Stimulated activated CD8-positive, alpha-beta memory T cell treated with anti-CD3 and anti-CD28 coated beads, Interleukin-15, amount 100 ng/mL, for 4 hours (primary cell): ENCODE measurements at places on chromosomes 5 and 9.

GRCh38 chr9:37056046-37056920 lies 22.2 kb upstream of the PAX5 start:
- DNase-seq, result no peak

DNA sequence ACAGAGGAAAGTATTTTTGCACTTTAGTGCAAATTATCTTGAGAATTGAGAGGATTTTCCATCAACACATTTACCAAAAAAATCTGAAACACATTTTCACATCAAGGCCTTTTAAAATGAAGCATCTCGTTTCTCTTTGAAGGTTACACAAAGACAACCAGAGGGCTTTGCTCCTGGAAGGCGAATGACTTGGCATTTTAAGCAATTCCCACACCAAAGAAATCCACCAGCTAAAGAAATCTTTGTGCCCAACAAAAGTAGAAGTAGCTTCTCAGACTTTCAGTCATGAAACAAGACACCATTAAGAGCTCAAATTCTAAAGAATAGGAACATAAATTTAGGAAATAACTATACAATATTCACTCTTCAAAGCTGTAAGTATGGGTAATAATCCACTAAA lies 59.9 kb downstream of the HABP4 start:
- DNase-seq, result no peak

- no peak for DNase-seq
These were observed 638.1 kb downstream of the ACTL7B start for GRCh38 chr9:108217431-108218349.

DNA sequence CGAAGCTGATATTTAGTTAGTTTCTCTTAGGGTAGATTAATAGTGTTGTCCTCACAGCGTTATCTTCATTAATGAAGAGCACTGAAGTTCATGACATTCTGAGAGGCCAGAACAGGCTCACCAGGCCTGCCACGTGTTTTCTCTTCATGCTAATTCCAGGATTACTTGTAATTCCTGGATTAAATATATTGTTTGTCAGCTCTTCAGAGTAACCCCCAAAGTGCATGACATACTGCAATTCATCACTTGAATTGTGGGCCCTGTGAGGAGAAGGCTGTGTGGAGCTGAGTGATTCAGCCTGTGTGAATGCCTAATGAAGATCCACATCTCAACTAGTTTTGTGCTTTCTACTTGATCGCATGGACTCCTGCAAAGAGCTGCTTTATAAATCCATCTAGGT lies 401.0 kb upstream of the ADAMTSL1 start:
- no peak for DNase-seq

- DNase-seq, result no peak
These were observed 14.3 kb upstream of the SLC22A5 start for GRCh38 chr5:132355140-132355765.

DNA sequence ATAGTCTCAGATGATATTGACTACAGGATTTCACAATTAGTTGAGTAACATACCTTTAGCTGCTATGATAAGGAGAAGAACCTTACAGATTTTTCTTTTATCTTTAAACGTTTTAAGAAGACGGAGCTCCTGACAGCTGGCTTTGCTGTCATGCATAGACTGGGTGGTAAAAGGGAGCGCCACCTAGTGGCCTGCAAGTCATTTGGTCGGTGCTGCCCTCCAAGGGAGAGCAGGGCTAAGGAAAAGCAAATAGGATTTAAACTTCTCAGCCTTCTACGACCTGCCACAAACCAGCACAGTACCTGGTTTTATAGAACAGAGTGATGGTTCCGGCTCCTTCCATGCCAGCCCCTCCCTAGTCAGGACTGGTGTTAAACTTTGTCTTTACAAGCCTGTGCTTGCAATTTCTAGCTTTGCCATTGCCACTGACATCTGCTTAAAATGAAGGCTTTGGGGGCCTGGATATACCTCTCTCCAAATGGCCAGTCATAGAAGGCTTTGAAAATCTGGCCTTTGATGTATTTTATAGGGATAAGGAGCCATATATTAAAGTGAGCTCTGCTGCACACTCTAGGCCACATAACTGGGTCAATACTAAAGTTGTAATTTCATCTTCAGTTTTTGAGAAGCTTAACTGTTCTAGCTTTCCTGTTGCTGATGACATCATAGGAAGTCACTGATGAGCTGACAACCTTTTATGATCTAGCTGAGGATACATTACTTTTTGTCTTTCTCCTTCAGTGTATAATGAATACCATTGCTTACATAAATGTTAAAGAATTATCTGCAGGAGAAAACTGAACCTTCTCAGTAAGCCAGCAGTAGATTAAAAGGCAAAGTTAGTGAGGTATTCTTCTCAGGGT lies 31.1 kb upstream of the ADAMTSL1 start:
- DNase-seq, result no peak

DNA sequence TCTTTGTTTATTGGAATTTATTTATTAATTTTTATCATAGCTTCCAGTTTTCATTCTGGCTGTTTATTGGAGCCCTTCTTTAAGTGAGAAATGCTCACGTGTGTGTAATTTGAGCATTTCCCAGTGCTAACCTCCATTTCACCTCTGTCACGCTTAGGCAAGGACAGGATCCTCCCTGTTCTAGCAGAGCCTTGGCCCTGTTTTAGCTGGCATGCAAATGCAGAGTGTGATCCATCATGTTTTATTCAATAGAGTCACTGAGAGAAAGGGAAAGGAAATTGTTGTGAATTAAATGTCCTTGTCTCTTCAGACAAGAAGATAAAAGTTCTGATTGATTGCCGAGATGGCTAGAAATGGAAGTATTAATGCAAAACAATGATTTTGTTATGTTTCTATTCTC lies 137.3 kb upstream of the ACO1 start:
- DNase-seq, result no peak

GRCh38 chr9:19451240-19452087 lies 42.7 kb downstream of the ACER2 start:
- DNase-seq, result no peak

GRCh38 chr9:33172256-33173238 lies 5.4 kb upstream of the B4GALT1 start:
- no peak for DNase-seq

DNA sequence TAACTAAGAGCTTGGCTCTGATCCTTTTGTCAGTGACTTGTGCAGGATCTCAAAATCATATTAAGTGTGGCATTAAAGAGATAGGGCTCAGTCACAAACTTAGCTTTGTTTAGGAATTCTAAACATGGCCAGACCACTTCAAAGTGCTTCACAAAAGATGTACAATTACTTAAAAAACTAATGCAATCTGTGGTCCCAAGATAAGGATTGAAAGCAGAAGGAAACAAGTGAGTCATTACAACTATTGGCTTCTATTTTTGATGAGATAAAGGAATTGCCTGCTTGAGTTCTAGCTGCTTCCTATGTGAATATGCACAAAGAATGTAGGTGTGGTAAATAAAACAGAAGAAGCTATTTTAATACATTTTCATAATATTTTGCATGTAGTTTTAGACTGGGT lies 44.9 kb upstream of the SLC12A2 start:
- no peak for DNase-seq

DNA sequence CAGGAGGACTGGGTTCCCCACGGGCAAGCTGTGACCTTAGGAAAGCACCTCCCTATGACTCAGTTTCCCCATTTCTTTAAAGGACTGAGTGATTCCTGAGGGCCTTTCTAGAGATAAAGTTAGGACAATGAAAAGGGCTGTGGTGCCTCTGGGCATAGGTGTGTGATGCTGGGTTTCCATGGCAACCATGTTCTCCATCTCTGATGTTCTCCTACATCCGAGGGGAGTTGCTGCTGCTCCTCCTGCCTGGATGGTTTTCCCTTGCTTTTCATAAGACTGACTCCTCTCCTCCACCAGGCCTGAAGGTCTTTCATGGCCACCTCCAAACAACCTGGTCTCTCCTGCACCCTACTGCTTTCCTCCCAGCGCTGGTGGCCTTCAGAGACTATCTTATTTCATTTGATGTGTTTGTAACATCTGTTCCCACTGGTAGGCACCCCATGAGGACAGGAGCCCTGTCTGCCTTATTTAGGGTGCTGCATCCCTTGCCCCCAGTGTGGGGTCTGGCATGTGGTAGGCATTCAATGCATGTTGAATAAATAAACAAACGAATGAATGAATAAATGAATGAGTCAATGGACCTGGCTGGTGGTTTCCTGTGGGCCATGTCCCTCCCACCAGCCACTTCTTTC lies 112.2 kb upstream of the HAND1 start:
- no peak for DNase-seq

DNA sequence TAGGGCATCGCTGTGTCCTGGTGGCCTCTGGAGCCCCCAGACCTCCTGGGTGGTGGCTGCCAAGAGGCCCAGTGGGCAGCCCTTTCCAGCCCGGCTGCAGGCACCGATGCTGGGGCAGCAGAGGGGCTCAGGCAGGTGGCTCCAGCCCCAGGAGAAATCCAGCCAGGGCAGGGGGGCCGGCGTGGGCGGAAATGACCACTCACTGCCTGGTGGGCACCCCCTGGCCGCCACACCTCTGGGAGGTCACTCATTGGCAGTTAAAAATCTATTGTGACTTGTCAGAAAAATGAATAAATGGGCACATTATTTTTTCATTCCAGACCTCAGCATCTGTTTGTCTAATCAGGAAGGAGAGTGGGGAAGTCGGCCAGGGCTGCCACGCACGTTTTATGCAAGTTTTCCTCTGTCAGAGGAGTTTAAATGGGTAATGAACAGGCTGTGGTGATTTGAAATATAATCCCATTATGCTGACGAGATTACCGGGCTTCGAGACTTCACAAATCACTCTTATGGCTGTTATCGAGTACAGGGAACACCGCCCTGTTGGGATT lies 171.9 kb downstream of the GAPVD1 start:
- DNase-seq, result no peak

GRCh38 chr9:131214286-131214856 lies 61.9 kb downstream of the FAM78A start:
- no peak for DNase-seq

GRCh38 chr9:130682421-130683121 lies 11.0 kb upstream of the EXOSC2 start:
- DNase-seq, result peak; percentile 18

GRCh38 chr5:160152901-160153300 lies 33.7 kb upstream of the PWWP2A start:
- no peak for DNase-seq

DNA sequence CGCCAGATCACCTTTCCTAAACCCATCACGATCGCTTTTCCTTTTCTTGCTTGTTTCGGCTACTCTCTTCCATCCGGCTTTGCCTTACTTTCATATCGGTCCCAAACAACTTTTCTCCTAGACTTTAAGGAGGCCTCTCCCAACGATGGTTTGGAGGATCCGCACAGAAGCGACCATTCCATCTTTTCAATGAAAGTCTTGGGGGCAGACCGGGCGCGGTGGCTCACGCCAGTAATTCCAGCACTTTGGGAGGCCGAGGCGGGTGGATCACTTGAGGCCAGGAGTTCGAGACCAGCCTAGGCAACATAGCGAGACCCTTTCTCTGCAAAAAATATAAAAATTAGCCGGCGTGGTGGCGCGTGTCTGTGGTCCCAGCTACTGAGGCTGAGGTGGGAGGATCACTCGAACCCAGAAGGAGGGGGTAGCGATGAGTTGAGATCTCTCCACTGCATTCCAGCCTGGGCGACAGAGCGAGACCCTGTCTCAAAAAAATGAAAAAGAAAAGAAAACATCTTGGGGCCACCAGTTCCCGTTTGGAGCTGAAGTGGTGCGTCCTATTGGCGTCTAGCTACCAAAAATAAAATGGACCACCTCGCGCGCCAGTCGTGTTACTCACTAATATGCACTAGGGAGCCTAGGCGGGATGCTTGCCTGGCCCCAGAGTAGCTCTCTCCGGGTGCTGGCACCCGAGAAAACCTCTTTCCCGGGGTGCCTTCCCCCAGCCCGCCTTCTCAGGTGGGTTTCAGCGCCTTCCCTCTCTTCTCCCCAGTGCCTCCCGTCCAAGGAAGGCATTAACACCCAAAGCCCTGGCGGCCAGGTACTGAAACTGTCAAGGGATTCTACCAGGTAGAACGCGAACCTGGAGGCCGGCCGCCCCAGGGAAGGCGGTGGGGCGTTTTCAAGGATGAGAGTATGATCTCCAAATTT lies 800 bp upstream of the AP3B1 start:
- peak; percentile 23 for DNase-seq

- no peak for DNase-seq
These were observed 17.9 kb upstream of the ASS1 start for GRCh38 chr9:130426883-130427282.

DNA sequence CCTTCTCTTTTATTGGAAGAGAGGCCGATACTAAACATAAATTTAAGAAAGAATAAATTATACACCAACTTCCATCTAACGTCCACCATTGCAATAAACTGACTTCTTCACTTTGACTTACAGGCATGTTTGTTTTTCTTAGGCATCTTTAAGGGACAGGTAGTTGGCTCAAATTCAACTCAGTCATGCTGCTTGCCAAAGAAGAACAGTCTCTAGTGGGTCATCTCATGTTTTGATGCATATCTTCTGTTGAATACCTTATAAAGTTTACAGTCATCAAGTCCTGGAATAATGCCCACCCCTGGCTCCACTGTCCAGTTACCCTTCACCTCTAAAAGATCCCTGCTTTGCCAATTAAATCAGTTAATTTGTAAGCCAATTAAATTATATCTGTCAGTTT lies 328.2 kb upstream of the GRAMD2B start:
- no peak for DNase-seq

- no peak for DNase-seq
These were observed 46.5 kb downstream of the AUH start for GRCh38 chr9:91315191-91315590.

DNA sequence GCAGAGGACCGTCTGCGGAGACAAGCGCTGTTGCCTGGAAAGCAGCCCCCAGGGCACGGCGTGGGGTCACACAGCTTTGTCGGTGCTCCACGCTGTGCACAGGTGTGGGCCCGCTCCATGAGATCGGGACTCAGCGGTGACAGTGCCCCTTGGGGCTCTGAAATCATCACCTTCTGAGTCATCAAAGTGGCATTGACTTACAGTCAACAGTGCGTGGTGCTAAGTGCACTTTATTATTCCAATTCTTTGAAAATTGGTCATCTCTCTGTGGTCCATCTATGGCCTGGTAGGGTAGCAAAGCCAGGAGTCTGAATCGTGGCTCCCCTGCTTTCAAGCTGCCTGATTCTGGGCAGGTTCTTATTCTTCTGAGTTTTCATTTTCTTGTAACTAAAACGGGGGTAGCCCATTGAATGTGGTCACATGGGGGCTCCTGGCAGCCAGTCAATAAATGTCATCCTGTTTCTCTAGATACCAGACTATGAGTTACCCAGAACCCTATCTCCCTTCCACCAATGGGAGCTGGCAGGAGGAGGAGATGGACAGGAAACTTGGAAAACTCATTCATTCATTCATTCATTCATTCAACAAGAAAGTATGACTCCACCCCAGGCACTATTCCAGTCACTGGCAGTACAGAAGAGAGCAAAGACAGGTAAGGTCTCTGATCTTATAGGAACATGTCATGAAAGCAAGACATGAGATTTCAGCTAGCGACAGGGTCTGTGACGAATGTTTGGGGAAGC lies 20.3 kb upstream of the UNC5A start:
- no peak for DNase-seq

DNA sequence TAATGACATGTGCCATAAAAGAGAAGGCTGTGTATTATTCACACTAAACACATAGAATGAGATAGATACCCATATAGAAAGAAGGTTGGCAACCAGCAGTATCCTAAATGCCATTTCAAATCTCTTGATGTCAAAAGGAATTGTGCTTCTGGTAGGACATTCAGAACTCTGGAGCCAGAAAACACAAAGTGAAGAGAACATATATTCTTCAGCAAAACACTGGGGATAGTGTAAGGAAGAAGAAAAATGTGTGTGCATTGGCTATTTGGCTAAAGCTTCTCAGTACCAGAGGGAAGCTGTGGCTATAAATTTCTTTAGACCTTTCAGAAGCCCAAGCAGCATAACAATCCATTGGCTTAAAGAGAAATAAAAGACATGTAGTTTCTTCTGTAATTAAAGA lies 551.6 kb upstream of the C9orf72 start:
- DNase-seq, result no peak
